ENCODE measurements at places on chromosomes 16 and 17.

GRCh38 chr17:69883120-69883519 is 191.9 kb upstream of the KCNJ16 start:
- no peak for DNase-seq

DNA sequence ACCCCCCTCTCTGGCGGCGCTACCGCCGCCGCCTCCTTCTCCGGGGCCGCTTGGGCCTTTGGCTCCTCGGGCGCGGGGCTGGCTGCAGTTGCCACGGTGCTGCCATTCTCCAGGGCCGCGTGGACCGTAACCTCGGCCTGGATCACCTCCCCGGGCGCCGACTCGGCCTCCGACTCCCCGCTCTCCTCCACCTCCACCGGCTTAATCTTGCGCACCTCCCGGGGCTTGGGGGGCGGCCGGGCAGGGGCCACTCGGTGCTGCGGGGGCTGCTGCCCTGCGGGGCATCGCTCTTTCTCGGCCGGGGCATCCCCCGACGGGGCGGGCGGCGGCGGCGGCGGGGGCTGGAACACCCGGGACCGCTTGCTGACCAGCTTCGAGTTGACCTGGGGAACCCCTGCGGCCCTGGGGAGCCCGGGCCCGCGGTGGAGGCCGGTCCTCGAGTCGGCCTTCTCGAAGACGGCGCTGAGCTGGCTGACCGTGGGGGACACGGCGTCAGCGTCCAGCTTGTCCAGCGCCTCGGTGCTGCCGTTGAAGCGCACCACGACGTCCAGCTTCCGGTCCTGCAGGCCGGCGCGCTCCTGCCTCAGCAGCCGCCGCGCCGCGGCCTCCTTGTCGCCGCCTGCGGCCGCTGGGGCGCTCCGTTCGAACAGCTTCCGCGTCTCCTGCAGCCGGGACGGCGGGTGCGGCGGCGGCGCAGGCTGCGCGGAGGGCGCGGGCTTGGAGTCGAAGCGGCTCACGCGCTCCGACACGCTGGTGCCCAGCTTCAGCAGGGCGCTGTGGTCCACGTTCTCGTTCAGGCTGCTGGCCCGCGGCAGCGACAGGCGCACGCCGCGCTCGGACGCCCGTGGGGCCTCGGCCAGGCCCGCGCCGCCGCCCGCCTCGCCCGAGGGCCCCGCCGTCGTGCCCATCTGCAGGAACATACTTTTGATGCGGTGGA is 792 bp downstream of the PPP1R9B start:
- DNase-seq, result no peak

- DNase-seq, result no peak
Observed at GRCh38 chr17:74512036-74512435, 19.2 kb downstream of the CD300LB start.

DNA sequence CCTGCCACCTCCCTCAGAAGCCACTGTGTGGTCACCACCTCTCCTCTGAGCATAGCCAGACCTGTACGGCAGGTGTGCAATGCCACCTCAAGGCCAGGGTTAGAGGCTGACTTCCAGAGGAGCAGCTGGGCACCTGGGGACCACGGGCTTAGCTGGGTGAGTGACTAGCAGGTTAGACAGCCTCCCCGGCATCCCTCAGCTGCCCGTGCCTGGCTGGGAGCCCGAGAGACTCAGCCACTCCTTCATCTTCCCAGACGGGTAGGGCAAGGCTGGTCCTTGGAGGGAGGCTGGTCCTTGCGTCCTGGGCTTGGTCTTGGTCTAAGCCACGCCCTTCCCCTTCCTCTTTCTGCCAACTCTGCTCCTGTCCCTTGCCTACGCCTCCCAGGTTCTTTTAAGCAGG is 7.8 kb downstream of the CRHR1 start:
- no peak for DNase-seq
